ENCODE measurements at places on chromosomes 13 and 19.

- H3K27ac ChIP-seq = no peak overlapping the region
- no peaks in the 10 kb centered on the region for H3K36me3 ChIP-seq
- no peaks in the 10 kb centered on the region for H3K4me1 ChIP-seq
- DNase-seq = no peak
- peaks cover 2% of the 10 kb centered on the region for H3K27me3 ChIP-seq
These were observed 9.9 kb upstream of the LEUTX start for GRCh38 chr19:39768786-39769185.

DNA sequence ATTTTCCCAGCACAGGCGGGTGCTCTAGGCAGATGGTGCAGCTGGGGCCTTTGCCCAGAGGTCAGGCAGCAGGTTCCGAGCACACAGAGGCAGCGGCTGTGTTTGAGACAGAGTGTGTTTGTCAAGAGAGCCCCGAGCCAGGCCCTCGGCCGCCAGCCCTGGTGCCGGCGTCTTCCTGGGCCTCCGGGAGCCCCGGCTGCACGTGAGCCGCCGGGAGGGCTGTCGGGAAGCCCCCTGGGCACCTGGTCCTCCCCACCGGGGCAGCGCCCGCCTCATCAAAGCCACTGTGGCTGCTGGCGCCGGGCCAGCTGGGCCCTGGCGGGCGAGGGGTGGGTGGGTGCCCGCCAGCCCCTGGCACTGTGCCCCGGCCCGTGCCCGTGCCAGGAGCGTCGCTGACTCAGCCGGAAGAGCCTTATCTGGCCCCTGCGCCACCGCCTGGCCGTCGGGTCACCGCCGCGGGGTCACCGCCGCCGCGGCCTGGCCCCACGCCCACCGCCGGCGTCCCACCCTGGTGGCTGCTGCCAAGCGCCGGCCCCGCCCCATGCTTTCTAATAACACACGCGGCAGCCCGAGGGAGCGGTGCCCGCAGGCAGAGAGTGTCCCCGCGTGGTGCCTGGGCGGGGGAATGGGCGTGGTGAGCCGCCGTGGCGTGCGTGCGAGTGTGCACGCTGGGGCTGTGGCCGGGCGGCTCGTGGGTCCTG is 14.9 kb downstream of the ARID3A start:
- no peak overlapping the region for H3K4me3 ChIP-seq
- no peaks in the 10 kb centered on the region for H3K27me3 ChIP-seq
- no peak overlapping the region for H3K27ac ChIP-seq
- peaks cover 2% of the 10 kb centered on the region for H3K36me3 ChIP-seq
- peak; percentile 47 for DNase-seq

DNA sequence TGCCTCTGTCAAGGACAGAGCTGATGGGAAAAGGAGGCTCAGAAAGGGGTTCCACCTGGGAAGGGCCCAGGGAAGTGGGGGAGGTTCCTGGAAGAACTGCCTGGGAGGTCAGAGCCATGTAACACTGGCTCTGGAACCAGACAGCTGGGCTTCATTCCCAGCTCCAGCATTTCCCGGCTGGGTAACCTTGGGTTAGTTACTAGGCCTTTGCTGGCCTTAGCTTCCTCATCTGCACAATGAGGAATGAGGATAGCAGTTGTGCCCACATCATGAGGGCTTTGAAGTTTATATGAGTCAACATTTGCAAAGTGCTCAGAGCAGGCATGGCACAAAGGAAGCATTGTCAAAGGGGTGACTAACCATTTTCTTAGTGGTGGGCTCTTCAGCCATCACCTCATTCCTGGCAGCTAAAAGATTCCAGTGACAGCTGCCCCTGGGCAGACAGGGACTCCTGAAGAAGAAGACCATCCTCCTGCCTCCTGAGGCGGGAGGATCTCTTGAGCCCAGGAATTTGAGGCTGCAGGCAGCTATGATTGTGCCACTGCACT is 1.7 kb upstream of the DNAJB1 start:
- peak; percentile 80 for DNase-seq
- peaks cover 15% of the 10 kb centered on the region for H3K36me3 ChIP-seq
- H3K4me3 ChIP-seq = no peak overlapping the region
- H3K27me3 ChIP-seq = no peaks in the 10 kb centered on the region
- peak overlapping the region; percentile 86 for H3K27ac ChIP-seq

DNA sequence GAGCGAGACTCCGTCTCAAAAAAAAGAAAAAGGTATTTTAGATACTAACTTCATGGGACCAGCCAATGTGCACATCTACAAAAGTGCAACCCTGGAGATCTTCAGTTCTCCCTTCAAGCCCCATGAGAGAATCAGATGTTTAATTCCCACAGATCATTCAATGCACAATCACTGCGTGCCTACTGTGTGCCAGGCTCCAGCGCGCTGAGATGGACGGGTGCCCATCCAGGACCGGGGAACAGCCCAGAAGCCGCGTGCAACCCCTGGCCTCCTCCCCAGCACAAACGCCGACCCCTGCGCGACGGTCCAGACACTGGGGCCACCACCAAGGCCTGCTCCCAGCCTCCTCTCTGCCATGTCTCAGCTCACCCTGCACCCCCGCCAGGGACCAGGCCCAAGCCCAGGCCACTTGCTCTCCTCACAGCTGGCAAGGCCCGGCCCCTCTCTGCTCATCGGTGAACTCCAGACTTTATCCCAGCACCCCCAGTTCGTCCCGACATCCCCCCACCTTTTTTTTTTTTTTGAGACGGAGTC is 5.3 kb downstream of the BTBD2 start:
- H3K36me3 ChIP-seq = no peaks in the 10 kb centered on the region
- DNase-seq = no peak
- H3K4me3 ChIP-seq = no peak overlapping the region
- H3K4me1 ChIP-seq = peaks cover 4% of the 10 kb centered on the region
- H3K27me3 ChIP-seq = no peaks in the 10 kb centered on the region
- H3K27ac ChIP-seq = no peak overlapping the region

DNA sequence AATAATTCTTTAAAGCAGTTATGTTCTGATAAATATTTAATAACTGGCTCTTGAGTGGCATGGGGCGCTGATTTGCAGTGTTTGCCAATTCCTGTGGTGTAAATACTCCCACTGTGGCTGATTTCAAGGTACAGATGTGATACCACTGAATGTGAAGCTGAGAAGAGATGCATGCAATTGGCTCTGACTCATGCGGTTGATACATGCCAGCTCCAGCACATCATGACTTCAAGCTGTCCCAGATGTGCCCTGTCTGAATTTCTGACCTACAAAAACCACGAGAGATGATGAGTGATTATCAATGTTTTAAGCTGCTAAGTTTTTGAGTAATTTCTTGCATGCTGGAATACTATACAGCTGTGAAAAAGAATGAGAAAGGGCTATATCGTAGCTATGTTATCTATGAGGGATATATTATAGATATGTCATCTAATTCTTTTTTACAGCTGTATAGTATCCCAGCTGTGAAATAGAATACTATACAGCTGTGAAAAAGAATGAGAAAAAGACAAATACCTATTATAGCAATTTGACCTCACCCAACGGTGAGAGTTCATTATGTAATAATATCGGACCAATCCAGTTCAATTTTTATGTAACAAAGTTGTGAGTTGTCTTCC is 7.6 kb upstream of the ACSBG2 start:
- no peak overlapping the region for H3K27ac ChIP-seq
- no peaks in the 10 kb centered on the region for H3K4me1 ChIP-seq
- H3K4me3 ChIP-seq = no peak overlapping the region
- no peaks in the 10 kb centered on the region for H3K27me3 ChIP-seq
- no peak for DNase-seq
- no peaks in the 10 kb centered on the region for H3K36me3 ChIP-seq

- H3K36me3 ChIP-seq = no peaks in the 10 kb centered on the region
- H3K4me3 ChIP-seq = no peak overlapping the region
- DNase-seq = no peak
- peaks cover 9% of the 10 kb centered on the region for H3K4me1 ChIP-seq
These were observed 49.5 kb upstream of the POMP start for GRCh38 chr13:28609381-28609780.

DNA sequence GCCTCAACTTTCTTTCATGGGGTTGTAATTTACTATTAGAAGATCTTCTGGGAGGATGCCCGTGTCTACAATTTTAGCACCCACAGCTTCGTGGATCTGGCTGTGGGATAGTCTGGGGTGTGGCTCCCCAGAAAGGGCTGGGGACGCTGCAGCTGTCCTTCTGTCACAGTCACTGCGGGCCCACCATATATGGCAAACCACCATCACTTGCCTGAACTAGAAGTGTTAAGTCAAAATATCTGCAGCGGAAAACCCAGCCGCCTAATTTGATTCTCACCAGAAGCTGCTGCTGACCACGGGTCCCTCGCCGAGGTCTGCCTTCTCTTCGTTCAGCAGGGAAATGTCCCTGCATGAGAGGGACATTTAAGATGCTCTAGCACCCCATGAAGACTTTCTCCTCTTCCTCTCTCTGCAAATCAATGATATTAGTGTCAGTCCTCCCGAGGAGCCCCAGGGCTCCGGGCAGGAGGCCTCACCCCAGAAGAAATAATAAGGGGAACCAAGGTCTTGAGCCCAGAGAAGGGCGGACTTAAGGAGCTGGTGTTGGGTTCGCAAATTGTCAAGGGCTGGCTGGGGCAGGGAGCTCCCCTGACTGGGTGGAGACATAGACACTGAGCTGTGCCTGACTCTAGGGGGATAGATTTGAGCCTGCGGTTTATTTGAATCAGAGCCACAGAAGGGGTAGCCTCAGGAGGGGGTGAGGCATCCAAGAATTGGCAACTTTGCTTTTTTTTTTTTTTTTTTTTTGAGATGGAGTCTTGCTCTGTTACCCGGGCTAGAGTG is 3.0 kb upstream of the MATK start:
- H3K4me1 ChIP-seq = no peaks in the 10 kb centered on the region
- no peak for DNase-seq
- H3K4me3 ChIP-seq = no peak overlapping the region
- H3K36me3 ChIP-seq = no peaks in the 10 kb centered on the region
- H3K27ac ChIP-seq = no peak overlapping the region
